Fibroblast of lung (primary cell): ENCODE measurements at places on chromosomes 4 and X. TPM values are rescaled to one million over a fixed set of nuclear protein-coding genes. Genes with fewer than 3 reads are reported as not detected.

The TMPRSS11F gene
- not detected in 2 replicates for total RNA-seq

The SLC25A53 gene
- total RNA-seq, result 13.4 and 13.7 TPM in 2 replicates

The ADH4 gene
- not detected in 2 replicates for total RNA-seq

The ANOS1 gene
- under 0.01 TPM in 2 replicates for total RNA-seq

The CASP3 gene
- 26.4 and 28.2 TPM in 2 replicates for total RNA-seq

The C4orf51 gene
- not detected in 2 replicates for total RNA-seq

The HS3ST1 gene
- not detected in 2 replicates for total RNA-seq

The TIGD4 gene
- total RNA-seq, result under 0.01 TPM in 2 replicates

The VSIG4 gene
- total RNA-seq, result not detected in 2 replicates

The ARAP2 gene
- 2.3 and 3.0 TPM in 2 replicates for total RNA-seq

The KIT gene
- 0.50 and 0.51 TPM in 2 replicates for total RNA-seq

The NKX3-2 gene
- 0.26 and 1.3 TPM in 2 replicates for total RNA-seq
